GM20000 (cell line): ENCODE measurements at places on chromosomes 16 and 17.

DNA sequence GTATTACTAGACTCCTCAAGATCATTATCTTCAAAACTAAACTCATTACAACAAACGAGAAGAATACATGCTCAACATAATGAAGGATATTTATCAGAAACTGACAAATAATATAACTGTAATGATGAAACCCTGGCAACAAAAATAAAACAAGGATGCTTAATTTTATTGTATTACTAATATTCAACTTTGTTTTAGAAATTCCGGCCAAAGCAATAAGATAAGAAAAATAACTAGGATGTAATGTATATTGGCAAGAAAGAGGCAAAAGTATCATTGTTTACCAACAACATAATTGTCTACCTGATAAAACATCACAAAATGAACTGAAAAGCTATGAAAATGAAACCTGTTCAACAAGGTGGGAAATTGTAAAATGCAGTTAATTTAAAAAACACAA, 588.3 kb upstream of the ZFHX3 start:
- no peak for DNase-seq

- DNase-seq: no peak
Measured at GRCh38 chr17:80173916-80174315, 4.1 kb downstream of the CARD14 start.

DNA sequence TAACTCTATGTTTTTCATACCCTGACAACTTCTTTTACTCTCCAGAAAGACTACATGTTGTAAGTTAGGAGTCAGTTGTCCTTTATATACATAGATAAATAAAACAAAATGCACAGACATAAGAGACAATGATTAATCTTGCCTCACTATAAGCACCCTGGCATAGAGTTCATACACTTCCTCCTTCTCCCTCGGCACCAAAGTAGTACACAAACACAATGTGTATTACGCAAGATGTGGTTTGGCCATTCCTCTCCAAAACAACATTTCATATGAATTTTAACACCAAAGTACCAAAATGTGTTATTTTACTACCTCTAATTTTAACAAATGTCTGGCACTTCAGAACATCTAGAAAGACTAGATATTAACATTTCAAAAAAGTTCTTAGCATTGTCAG, 17.2 kb upstream of the SLFN11 start:
- DNase-seq: no peak

GRCh38 chr16:27414788-27415431, 12.9 kb downstream of the IL21R start:
- no peak for DNase-seq

DNA sequence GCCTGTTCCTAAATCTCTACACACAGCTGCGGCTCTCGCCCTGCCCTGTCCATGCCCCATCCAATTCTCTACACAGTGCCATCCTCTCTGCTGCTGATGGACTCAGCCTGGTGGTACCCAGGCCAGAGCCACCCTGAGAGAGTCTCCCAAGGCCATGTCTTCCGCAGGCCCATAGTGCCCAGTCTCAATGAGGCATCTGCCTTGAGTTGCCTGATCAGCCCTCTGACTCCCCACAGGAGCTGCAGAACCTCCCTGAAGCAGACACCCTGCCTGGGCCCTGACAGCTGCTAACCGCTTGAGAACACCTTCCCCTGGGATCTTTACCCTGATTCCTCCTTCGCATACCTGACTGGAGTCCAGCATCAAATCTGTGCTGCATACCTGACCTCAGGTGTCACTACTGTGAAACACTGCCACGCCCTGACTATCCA, 13.3 kb downstream of the TSPOAP1 start:
- no peak for DNase-seq

DNA sequence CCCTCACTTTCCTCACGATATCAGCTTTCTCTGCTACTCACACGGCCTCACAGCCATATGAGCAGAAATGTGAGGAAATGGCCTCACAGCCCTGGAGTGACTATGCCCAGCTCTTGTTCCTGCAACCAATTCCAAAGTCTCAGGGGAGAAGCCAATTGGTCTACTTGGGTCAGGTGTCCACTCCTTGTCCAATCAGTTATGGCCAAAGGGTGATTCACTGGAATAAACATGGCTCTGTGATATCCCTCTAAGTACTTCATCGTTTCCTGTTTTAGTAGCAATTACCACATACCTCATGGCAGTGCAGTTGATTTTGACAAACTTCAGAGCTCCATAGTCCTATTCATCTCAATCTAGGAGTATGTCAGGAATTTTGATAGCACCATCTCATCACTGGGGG, 195.4 kb downstream of the KATNIP start:
- no peak for DNase-seq

DNA sequence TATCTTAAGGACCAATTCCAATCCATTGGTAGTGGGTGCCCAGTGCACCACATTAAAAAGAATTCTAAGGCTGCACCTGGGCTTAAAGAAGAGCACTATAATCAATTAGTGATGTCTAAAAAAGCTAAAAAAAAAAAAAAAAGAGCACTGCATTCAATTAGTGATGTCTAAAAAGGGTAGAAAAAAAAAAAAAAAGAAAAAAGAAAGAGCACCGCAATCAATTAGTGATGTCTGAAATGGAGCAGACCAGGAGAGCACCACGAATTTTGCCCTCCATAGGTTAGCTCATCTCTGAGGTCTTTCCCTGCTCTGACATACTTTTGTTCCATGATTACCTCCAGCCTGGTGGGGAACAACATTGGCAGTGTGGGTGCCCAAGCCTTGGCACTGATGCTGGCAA, 18.9 kb upstream of the CYLD start:
- DNase-seq: no peak

DNA sequence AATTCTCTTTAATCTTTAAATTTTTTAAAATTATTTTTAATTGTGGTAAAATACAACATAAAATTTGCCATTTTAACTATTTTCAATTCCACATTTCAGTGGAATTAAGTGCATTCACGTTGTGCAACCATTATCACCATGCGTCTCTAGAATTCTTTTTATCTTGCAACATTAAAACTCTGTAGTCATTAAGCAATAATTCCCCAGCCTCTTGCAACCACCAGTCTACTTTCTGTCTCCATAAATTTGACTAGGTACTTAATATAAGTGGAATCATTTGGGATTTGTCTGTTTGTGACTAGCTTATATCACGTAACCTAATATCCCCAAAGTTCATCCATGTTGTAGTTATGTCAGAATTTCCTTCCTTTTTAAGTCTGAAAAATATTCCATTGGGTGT, 79.1 kb downstream of the TAOK1 start:
- DNase-seq: no peak

GRCh38 chr17:77358801-77359200, 218.0 kb downstream of the SEC14L1 start:
- DNase-seq: no peak

DNA sequence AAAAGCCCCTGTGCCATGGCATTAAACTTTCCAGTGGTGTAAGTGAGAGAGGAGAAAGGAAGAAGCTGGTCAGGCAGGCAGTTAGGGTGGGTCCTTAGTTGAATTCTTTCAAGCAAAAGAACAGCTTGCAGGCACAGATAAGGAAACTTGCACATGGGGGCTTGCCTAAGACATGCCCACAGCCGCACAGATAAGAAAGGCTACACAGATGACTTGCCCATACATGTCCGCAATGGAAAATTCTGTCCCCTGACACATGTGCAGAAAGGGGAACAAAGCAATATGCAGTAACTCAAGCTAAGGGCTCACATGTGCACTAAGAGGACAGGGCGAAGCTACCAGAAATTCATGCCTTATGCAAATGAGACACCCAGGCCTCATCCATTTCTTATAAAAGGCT, 69.9 kb downstream of the GSG1L start:
- DNase-seq: no peak

GRCh38 chr17:73508057-73508930, 136.0 kb downstream of the SDK2 start:
- no peak for DNase-seq

- DNase-seq: no peak
Measured at GRCh38 chr17:39318636-39319035, 82.8 kb downstream of the FBXL20 start.

DNA sequence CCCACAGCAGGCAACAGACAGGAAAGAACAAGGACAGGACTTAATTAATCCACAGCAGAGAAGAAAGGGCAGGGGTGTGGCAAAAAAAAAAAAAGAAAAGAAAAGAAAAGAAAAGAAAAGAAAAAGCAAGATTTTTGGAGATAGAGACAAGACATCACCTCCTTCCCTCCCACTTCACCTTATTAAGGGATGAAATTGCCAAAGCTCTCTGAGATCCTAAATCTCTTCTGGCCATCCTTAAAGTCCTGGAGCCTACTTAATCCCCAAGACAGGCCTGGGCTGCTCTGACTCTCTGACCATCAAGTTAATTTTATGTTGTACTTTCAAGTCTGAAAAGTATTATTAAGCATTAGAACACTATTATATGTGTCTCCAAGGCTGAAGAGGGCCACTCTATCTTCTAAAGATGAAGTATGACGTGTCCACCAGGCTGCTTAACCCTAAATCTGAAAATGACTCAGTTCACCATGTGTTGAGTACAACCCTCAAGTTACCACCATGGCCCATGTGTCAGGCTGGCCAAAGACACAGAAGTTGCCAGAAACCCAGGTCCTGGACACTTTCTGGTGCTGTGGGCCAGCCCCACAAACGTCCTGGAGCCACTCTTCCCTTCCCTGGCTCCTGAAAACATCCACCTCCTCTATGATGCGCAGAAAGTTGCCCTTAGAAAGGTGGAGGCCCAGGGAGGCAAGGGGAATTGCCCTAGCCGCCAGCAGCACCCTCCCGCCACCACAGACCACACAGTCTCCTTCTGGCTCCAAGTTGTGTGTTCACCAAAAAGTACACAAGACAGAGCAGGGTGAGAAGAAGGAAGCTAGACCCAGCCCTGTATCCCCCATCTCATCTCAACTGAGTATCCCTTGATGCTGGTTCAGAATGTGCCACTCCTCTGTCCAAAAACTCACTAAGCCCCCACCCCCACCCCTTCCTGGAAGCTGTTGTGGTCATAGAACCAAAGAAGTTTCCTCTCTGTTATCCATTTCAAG, 2.7 kb downstream of the SOCS1 start:
- no peak for DNase-seq

DNA sequence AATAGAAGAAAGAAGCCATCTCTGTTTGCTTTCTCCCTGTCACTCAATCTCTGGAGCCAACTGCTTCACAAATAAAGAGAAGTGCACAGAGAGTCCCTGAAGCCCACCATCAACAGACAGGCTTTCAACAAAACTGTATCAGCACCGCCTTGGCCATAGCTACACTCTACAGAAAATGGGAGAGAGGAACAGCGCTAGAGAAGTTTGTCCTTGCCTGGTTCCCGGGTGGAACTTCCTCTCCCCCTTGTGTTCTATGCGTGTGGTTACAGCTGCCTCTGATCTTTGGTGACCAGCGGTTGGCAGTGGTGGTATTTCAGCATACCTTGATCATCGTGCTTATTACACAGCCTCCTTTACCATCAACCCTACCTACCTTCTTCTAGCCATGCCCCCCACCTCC, 91.4 kb upstream of the CCL2 start:
- DNase-seq: no peak

- no peak for DNase-seq
Measured at GRCh38 chr17:45101546-45101882, 30.8 kb downstream of the PLCD3 start.

DNA sequence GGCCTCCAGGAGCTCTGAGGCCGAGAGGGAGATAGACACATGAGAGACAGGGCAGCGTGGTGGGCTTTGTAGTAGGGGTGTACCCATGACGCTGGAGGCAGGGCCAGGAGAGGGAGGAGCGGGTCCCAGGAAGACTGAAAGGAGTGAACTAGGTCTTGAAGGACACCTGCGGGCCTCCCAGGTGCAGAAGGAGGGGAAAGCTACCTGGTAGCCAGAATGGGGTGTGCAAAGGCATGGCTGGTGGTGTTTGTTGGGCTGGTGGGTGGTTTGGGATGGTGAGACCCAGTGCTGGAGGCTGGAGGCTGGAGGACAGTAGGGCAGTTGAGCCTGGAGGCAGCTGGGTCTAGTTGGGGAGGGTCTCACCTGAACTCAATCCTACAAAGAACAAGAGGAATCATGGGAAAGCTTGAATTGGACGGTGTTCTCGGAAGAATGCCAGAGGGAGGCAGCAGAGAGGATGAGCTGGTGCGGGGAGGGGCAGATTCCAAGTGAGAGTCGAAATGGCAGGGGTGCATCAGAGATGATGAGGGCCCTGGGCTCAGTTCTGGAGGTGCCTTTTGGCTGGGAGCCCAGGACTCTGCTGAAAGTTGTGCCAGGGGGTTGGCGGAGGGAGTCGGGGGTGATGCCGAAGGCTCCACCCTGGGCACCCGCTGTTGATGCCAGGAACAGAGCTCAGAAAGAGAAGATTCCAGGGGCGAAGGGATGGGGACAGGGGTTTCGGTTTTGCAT, 21.2 kb downstream of the C1QTNF1 start:
- DNase-seq: peak; percentile 7

DNA sequence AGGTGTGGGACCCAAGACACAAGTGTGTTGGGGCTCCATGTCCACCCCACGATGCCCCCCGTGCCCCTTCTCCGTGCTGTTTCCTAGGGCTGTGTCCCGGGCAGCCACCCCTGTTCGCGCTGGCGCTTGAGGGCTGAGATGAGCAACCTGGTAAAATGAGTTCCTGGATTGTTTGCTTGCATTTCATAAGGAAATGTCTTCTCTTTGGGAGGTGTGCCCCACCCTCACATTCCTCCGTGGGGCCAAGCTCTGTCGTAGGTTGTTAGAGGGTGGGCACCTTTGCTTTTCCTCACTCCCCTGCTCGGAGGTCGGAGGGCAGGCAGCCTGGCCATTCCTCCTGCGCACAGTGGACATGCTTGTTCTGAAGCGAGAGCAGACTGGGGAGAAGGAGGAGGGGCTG, 171.3 kb upstream of the CHMP6 start:
- no peak for DNase-seq

DNA sequence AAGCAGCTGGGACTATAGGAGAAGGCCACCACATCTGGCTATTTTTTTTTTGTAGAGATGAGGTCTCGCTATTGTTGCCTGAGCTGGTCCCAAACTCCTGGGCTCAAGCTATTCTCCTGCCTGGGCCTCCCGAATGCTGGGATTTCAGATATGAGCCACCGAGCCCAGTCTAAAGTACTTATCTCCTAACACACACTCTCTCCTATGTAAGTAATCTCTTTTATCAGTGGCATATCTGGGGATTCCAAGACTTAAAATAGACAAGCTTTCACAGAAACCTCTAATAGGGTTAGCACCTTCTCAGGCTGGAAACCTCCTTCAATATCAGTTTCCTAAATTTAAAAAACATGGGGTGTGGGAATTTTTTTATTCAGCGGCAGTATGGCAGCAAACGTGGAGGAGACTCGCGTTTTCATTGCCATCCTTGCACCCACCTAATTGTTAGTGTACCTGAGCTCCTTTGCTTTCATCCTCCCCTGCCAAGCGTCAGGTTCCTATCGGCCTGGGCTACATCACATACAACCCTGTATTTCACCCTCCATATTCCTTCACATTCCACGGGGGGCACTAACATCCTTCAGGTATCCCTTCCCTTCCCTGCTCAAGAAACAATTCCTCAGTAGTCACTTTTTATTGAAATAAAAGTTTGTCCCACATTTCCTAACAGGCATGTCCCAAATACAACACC, 1.1 kb downstream of the EZH1 start:
- no peak for DNase-seq

DNA sequence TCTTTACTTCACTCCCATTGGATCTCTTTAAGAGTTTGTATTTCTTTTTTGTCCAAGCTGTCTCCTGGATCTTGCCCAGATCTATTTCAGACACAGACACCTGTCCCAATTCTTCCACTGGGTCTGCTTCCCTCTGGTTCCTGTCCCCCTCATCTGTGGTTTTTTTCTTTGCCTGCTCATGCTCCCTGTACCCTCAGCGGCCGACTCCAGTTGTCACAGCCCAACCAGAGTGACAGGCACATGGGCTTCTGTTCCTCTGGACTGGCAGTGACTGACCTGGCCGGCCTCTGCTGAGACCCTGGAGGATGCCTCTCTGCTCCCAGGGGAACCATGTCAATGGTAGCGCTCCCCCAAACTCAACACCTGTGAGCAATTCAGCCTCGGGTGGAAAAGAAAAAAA, 142.6 kb downstream of the WSCD1 start:
- DNase-seq: no peak
